ENCODE measurements at places on chromosomes 16 and 17. TPM values are rescaled to one million over a fixed set of nuclear protein-coding genes. Genes with fewer than 3 reads are reported as not detected.

DNAAF8 gene
- total RNA-seq = 0.19 TPM

- no peak for DNase-seq
These were observed 8.7 kb upstream of the ATP2A3 start for GRCh38 chr17:3972931-3973330.

GRCh38 chr17:58630883-58631522 lies 60.8 kb downstream of the TEX14 start:
- DNase-seq = no peak

KRTAP3-1 gene
- total RNA-seq = not detected

GRCh38 chr16:3589441-3589921 lies 12.3 kb upstream of the NLRC3 start:
- no peak for DNase-seq

DNA sequence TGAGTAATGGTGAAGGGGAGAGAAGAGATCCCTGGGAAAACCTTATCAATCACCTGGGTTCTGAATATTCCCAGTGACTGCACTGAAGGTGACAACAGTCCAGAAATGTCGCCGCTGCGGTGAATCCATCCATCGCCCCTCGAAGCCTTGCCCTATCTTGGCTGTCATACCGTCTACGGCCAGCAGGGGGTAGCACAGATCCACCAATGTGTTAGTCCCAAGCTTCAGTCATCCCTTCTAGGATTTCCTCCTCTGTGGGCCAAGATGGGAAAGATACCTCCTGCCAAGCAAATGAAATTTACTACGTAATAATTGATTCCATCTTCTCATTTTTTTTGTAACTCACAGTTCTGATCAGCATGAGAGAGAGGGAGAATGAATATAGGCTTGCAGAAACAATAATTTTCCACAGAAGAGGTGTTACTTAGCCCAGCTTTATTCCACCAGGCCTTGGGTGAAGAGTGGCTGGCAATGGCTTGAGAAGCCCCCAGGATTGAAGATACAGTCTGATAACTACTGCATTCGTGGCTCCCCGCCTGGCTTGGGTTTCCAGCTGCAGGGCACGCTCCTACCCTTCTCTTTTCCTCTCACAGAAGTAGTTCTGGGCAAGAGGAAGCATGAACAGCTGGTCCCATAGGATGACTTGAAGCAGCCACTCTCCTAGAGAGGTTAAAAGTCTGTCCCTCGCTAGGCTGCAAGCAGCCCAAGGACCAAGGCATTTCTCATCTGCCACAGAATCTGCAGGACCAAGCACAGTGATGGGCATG lies 2.6 kb upstream of the FMNL1 start:
- DNase-seq = peak; percentile 88

- DNase-seq = peak; percentile 59
These were observed 6.5 kb downstream of the MOSMO start for GRCh38 chr16:22014271-22014873.

TMED6 gene
- total RNA-seq = 6.3 TPM

GRCh38 chr16:57722210-57722499 lies 13.4 kb upstream of the KATNB1 start:
- DNase-seq = no peak

- no peak for DNase-seq
These were observed 3.0 kb upstream of the IL4R start for GRCh38 chr16:27310576-27311447.

GUCY2D gene
- total RNA-seq = not detected

DNA sequence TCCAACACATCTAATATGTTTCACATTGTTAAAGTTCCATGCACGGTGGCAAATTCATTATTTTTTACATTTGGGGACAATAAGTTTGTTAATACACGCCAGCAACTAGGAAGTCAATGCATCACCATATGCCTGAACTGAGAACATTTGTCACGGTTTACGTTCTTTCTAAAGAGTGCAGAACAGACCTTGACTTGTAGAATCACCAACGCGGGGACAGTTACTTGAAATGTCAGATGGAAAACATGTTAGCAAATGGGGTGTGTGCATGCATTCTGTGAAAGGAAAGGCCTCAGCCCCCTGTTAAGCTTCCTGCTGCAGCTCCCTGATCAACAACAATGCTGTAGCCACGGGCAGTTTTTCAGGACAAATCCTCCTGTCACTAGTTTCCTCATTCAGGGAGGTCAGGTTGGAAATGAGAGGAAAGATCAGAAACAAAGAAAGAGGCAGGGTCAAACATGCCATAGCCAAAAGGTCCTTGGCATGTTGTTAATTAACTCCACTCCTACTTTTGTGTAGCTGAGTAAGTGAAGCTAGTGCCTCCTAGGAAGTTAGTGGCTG lies 18.4 kb downstream of the SMIM36 start:
- DNase-seq = no peak

DNA sequence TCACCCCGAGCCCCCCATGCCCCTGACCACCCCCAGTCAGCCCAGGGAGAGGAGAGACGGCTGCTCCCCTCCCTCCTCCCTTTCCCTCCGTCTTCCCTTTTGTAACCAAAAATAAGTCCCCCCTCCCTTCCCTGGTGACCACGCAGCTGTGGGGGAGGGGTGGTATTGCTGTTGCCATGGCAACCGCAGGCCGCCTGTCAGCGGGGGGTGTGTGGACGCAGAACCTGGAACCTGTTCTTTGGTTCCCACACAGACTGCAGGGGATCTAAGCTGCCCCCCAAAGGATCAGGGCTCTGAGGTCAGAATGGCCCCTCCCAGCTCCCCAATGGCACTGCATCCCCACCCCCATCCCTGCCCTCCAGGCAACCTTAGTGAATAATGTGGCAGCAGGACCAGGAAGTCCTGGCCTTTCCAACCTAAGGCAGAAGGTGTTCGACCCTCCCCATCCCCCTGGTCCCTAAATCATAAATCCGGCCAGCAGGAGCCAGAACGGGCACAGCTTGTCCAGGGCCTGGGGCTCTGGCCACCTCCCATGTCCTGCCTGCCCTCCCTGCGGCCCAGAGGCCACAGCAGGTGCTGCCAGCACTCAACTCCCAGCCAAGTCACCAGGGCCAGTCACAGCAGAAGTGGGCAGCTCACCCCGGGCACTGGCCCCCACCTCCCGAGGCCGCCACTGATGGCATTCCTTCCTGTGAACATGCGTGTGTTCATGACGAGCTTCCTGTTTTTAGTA lies 12.0 kb downstream of the CA4 start:
- no peak for DNase-seq

DNA sequence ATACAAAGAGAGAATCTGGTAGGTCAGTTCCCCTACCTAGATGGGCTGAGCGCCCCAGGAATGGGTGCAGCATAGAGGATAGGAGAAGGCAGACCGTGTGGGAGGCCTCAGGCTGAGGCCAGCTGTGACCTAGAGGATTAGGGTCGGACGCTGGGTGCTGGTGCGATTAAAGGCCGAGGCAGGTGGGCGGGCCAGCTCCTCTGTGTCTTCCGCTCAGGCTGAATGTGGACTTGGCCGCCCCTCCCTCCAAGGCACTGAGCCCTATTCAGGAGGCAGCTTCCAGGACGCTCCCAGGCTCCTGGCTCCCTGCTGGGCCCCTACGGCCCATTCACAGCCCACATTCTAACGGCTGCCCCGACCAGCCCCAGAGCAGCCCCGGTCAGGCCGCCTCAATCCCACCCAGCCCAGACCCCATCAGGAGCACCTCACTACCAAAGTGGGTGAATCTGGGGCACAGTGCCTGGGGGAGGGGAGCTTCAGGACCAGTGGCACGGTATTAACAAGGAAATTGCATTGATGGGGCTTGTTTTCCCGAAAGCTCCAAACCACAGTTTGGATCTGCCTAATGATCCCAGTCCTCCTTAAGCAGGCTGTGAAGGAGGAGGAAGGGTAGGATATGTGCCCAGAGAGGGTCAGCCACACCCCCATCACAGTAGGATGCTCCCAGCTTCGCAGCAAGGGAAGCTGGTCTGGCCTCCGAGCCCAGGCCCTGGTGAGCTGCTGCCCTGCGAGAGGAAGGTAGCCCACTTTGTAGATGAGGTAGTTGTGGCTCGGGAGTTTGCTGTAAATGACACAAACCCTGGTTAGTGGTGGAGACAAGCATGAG lies 14.5 kb downstream of the RHBDL3 start:
- no peak for DNase-seq

KRTAP4-4 gene
- not detected for total RNA-seq

TMEM235 gene
- total RNA-seq = not detected

DNA sequence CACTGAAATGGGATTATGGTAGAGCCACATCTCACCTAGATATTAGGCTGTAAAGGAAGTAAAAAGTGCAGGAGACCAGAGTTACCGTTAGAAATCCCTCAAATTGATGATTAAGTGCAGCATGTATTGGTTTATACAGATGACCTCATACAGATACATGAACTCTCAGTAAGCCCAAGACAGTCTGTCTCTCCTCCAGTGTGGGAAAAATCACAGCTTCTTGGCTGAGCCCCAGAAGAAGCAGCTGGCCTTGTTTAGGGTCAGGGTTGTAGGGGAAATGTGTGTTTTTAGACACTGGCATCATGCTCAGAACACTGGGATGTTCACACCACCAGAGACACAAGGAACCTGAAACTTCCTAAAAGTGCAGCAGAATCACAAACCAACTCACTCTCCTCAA lies 135.9 kb downstream of the KATNIP start:
- no peak for DNase-seq

DNA sequence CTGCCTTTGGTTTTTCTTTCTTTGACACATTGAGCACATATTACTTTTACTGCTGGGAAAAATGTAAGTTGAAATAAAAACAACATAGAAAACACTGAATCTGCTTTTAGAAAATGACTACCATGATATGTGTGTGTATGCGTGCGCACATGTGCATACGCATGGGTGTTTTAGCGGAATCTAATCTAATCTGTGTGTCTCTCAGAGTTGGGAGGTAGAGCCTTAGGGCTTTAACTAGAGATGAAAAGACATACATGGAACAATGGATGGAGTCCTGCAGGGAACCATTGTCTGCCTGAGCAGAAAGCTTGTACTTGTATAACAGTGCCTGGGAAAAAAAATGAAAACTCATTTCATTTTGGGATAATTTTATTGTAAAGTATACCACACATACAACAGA lies 12.4 kb downstream of the SLFN5 start:
- DNase-seq = no peak
